ENCODE measurements at places on chromosomes 4 and X.

- DNase-seq = no peak
Observed at GRCh38 chr4:86035688-86036087, 324.2 kb downstream of the MAPK10 start.

GRCh38 chrX:120316587-120317283, 5.5 kb upstream of the TMEM255A start:
- no peak for DNase-seq

GRCh38 chrX:100695991-100696390, 35.9 kb downstream of the SYTL4 start:
- DNase-seq = no peak

GRCh38 chr4:110064934-110065333, 133.5 kb downstream of the ELOVL6 start:
- no peak for DNase-seq
